Upper lobe of left lung (tissue), 6 donors: ENCODE measurements at places on chromosomes 2 and 18.

DNA sequence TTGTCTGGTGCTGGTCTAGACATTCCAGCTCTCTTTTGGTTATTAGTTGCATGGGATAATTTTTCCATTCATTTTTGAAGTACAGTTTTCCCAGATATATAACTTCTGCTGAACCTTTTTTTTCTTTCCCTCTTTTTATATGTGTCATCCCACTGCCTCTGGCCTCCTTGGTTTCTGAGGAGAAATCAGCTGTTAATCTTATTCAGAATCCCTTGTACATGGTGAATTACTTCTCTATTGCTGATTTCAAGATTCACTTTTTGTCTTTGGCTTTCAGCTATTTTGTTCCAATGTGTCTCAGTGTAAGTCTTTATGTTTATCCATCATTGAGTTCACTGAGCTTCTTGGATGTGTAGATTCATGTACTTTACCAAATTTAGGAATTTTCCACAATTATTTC is 99.7 kb downstream of the ARHGEF4 start:
- DNase-seq: no peak

- no peak for DNase-seq
Measured at GRCh38 chr2:220057916-220058315, 430.5 kb downstream of the SLC4A3 start.

DNA sequence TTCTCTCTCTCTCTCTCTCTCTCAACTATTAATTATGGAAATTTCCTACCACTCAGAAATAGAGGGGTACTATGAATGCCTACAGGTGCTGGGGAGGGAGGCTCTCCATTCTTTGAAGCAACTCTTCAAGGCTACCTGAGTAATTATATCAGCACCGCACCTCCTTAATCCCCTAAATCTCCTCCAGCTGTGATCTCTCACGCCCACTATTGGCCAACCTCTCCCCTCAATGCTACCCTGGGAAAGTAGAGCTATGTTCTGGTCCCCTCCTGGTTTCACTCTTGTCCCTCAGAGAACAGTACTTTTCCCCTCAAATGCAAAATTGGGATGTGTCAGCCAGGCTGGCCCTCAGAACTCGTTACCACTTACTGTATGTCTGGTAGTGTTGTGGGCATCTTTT is 1.6 kb downstream of the MOCOS start:
- DNase-seq: no peak

DNA sequence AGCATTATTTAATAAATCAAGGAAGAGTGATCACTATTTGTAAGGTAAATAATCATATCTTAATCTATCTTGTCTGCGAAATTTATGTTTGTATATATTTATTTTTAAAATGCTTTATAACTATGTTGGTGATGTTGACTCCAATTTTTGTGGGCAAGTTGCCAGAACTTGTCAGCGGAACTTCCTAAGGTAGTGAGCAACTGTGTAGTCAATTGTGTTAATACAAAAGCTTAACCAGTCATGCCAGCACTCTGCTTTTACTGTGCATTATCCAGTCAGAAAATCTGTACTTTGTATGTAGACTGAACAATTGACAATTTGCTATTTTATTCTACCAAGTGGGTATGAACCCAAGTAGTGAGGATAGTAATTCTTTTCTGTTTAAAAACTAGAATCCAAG is 61.9 kb upstream of the RND3 start:
- DNase-seq: no peak

- DNase-seq: no peak
Measured at GRCh38 chr2:60350791-60351190, 202.7 kb downstream of the BCL11A start.

DNA sequence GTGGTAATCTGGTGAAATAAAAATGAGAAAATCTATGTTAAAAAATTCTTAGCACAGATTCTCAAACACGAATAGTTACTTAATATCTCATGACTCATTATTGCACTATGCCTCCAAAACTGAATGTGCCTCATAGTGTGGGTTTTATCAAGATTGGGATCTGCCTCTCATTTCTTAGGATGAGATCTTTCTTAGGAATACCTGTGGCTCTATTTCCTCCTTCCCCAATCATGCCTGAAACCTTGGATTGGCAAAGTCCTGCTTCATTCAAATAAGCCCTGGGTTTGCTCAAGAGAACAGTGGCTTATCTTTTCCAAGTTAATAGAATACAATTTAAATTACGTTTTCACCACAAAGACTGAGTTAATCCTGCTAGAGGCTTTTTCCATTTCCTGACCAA is 100.3 kb downstream of the DPP10 start:
- DNase-seq: no peak

DNA sequence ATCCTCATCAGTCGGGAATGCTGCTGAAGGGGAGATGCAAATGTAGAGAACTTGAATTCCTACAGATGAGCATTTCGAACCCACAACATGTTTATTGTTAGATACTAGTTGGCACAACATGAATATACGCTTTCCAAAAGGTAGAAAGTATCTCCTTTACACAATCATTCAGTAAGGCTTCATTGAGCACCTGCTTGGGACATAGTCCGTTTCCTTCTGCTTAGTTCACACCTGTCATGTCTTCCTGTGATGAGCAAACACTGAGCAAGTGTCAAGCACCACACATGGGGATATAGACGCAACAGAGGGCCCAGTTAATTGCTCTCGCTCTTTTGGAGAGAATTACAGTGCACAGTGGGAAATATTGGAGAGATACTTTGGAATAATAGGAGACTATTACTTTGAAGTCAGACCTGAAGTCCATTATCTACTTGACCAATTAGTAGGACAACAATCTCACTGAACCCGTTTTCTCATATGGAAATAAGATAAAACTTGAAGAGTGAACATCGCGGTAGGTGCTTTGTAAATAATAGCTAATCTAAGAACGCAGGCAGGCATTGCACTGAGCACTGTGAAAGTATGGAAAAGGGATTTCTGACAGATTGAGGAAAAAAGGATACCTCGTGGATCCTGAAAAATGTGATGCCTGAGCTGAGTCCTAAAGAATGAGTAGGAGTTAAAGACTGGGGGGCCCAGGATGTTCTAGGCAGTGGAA is 1.2 kb downstream of the CPSF3 start:
- no peak for DNase-seq

DNA sequence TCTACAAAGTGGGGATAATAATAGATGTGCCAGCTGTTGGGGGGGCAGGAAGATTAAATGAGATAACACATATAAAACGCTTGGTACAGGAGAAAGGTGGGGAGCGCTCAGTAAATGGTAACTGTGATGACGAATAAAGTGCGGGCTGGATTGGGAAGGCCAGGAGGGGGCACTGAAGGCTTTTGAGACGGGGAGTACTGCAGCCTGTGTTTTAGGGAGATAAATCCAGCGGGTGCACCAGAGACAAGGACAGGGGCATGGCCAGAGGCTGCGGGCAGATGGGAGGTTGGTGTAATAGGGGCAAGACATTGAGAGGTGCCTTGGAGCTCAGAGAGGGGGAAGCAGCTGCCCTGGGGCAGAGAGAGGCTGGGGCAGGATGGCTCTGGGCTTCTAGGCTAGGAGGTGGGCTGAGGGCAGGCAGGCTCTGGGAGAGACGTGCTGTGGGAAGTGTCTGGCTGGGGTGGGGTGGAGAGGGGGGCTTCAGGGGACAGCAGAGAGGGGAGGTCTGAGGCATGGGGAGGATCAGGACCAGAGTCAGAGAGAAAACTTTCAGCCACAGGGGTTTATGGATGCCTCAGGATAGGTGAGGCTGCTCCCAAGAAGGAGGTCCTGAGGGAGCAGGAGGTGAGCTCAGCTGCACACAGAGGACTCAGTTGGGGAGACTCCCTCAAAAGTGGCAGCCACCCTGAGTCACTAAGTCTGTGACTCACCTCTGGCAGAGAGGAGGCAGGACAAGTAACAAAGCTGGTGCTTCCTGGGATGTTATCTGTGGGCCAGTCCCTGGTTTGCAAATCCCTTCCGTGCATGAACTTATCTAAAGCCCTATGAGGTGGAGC is 18.8 kb downstream of the TEX44 start:
- DNase-seq: peak; percentile 46

GRCh38 chr2:15546297-15547098 is 14.6 kb downstream of the NBAS start:
- no peak for DNase-seq

- DNase-seq: peak; percentile 97
Measured at GRCh38 chr2:26970244-26970927, at the start of gene MAPRE3. Gene MAPRE3 (plus strand): TSS chr2:26970637. CDS start chr2:27022219, 51,582 bp downstream.

GRCh38 chr2:29001806-29002205 is 20.7 kb downstream of the TOGARAM2 start:
- no peak for DNase-seq

DNA sequence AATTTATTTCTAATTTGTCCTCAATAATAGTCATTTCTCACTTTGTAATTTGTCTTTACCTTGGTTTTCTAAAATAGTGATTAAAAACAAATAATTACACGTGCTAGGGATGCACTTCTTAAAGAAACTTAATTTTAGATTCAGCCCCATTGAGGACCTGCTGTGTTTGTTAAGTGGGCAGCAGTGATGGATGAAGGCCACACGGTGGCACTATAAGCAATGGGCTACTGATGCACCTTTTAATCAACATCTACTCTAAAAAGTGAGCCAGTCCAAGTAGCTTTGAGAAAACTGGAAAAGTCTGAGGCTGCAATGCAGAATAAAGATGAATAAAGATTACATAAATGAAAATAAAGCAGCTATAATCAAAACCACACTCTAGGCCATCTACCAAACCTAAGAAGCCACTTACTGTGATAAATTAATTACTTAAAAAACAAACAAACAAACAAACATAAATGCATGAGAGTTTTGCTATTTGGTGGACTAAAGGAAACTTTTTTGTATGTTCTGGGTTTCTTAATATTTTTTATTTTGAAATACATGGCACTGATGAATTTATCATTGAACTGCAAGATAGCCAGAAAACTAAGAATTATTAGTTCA is 89.3 kb downstream of the PDE11A start:
- DNase-seq: peak; percentile 27

DNA sequence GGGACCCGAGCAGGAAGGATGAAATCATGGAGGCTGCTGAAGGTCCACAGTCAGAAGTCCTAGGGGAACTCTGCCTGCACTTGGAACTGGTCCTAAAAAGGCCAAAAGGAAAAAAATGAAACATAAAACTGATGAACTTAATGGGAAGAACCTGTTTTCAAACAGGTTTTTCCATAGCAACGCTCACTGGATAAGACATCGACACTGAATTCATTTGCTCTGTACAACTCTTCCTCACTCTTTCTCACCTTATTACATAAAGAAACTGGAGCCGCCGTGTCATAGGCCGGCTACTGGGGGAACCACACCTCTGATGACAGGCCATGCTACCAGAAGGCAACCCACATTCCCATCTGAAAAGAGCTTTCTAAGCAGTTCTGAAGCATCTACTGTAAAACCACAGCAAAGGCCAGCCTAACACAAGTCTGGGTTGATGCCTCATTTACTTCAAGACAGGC is 83.6 kb downstream of the FARSB start:
- no peak for DNase-seq

DNA sequence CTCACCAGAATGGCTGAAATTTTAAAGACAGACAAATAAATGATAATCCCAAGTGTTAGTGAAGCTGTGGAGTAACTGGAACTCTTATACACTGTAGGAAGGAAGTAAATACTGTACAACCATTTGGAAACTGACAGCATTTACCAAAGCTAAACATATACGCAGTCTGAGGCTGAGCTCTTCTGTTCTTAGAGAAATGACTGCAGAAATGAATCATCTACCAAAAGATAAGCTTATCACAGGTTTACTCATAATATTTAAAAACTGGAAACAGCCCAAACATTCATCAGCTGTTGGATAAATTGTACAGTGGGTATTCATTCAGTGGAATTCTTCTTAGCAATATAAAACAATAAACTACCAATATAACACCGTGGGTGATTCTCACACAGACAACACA is 218.2 kb upstream of the RAB12 start:
- no peak for DNase-seq

DNA sequence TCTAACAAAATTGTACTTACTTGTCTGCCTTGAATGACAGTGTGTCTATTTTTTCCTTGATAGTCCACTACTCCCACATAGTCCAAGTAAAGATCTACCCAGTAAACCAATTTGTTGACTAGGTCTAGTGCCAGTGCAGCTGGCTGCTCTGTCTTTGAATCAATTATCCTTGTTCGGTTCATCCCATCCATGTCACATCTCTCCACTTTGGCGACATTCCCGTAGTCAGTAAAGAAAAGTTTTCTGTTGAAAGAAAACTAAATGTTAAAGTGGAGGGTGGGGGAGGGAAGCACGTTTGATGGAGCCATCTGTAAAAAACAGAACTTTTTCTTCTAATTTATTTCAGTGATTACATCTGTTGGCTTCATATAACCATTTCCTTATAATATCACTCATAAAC is 1068.8 kb downstream of the LRP1B start:
- DNase-seq: no peak

DNA sequence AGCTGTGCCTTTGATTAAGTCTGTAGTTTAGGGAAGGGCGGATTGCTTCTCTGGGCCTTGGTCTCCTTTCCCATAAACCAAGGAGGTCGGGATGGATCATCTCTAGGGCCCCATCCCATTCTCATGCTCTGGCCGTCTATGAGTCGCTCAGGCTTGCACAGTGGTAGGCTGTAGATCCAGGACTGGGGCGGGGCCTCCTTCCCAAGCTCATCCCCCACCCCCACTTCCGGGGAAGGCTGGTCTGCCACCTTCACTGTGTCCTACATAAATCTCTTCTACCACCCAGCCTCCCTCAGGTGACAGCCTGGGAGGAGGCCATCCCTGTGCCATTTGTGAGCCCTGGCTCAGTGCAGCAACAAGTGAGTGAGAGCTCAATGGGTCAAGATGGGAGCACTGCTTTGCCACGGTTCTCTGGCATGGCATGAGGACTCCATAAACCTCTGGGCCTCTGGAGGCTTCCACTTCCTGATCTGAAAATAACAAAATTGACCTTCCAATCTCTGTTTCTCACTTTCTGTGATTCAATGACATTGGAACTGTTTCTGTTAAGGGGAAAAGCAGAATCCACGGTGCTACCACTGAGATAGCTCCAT is 68.5 kb downstream of the SUMO1 start:
- DNase-seq: no peak

- no peak for DNase-seq
Measured at GRCh38 chr2:143429932-143430679, 300.9 kb downstream of the ARHGAP15 start.

- peak; percentile 2 for DNase-seq
Measured at GRCh38 chr2:188456114-188456909, 164.6 kb downstream of the GULP1 start.

- no peak for DNase-seq
Measured at GRCh38 chr2:101121174-101121573, 30.0 kb downstream of the TBC1D8 start.

DNA sequence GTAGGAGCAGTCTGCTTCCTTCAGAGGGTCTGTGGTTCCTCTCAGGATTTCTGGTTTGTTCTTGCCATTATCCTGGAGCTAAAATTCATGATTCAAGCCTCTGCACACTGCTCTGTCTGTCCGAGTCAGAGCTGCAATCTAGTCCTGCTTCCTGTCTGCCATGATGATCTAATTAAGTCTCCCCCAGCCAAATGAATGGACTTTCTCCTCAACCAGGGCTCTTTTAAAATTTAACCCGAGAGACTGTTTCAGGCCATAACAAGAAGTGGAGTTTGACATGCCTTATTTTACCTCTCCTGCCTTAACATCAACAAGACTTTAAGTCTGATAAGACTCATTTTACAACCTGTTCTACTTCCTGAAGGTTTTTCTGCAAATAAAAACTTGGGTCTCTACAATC is 1009.6 kb upstream of the DDX18 start:
- no peak for DNase-seq
